ENCODE measurements at places on chromosomes 16 and 17. TPM values are rescaled to one million over a fixed set of nuclear protein-coding genes. Genes with fewer than 3 reads are reported as not detected.

Gene ITPRIPL2
- total RNA-seq = 52.1 TPM

Gene TPPP3
- 0.38 TPM for total RNA-seq

Gene SNX20
- not detected for total RNA-seq

Gene CLEC3A
- not detected for total RNA-seq

Gene NLRC3
- total RNA-seq = not detected

GRCh38 chr16:58105631-58106030 lies 23.6 kb downstream of the CFAP20 start:
- no peak for DNase-seq
- H3K27me3 ChIP-seq = peaks cover 8% of the 10 kb centered on the region
- H3K36me3 ChIP-seq = no peaks in the 10 kb centered on the region
- H3K27ac ChIP-seq = no peak overlapping the region

- no peaks in the 10 kb centered on the region for H3K36me3 ChIP-seq
- H3K4me1 ChIP-seq = peaks cover 26% of the 10 kb centered on the region
- H3K4me3 ChIP-seq = no peak overlapping the region
- no peak overlapping the region for H3K27ac ChIP-seq
- DNase-seq = no peak
- H3K27me3 ChIP-seq = peaks cover 36% of the 10 kb centered on the region
Measured at GRCh38 chr16:84161801-84162200, 16.7 kb downstream of the DNAAF1 start.

- H3K4me3 ChIP-seq = no peak overlapping the region
- DNase-seq = no peak
- H3K27me3 ChIP-seq = peaks cover 24% of the 10 kb centered on the region
- no peaks in the 10 kb centered on the region for H3K36me3 ChIP-seq
- H3K27ac ChIP-seq = no peak overlapping the region
- no peaks in the 10 kb centered on the region for H3K4me1 ChIP-seq
Measured at GRCh38 chr17:8740486-8740885, 4.2 kb downstream of the CCDC42 start.

- peaks cover 8% of the 10 kb centered on the region for H3K27me3 ChIP-seq
- H3K36me3 ChIP-seq = peaks cover 20% of the 10 kb centered on the region
- H3K27ac ChIP-seq = peak overlapping the region; percentile 83
- DNase-seq = peak; percentile 76
Measured at GRCh38 chr17:66715745-66716156, 119.2 kb upstream of the CACNG5 start.

Measured in HFFc6 (cell line).